ENCODE measurements at places on chromosomes 16 and 17. TPM values are rescaled to one million over a fixed set of nuclear protein-coding genes. Genes with fewer than 3 reads are reported as not detected.
A peak's percentile ranks its signal among the peaks of the same experiment; 100 is the strongest.

DNA sequence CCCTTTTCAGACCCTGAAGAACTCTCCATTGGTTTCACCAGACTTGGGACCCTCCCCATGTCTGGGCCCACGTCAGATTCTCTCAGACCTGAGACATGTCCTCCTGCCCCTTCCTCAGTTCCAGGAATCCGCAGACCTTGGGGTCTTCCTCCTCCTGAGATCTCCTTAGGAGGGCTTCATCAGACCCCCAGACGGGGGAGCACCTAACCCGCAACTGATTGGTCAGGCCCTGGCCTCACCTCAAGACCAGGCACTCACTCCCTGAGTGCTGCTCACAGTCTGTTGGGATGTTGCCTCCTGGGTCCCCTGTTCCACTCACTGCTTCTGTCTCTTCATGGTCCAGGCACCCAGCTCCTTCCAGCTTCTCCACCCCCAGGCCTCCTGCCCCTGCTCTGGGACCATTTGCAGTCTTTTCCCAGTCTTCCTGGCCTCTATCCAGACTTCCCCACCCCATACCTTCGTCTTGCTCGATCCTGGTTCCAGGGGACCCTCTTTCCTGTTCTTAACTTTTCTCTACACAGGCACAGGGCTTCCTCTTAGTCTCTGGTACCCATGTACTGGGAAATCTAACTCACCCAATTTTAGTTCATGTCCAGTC is 1.2 kb downstream of the GID4 start:
- DNase-seq, result no peak

- DNase-seq, result no peak
These were observed 197.7 kb upstream of the NOG start for GRCh38 chr17:56395787-56396186.

DNA sequence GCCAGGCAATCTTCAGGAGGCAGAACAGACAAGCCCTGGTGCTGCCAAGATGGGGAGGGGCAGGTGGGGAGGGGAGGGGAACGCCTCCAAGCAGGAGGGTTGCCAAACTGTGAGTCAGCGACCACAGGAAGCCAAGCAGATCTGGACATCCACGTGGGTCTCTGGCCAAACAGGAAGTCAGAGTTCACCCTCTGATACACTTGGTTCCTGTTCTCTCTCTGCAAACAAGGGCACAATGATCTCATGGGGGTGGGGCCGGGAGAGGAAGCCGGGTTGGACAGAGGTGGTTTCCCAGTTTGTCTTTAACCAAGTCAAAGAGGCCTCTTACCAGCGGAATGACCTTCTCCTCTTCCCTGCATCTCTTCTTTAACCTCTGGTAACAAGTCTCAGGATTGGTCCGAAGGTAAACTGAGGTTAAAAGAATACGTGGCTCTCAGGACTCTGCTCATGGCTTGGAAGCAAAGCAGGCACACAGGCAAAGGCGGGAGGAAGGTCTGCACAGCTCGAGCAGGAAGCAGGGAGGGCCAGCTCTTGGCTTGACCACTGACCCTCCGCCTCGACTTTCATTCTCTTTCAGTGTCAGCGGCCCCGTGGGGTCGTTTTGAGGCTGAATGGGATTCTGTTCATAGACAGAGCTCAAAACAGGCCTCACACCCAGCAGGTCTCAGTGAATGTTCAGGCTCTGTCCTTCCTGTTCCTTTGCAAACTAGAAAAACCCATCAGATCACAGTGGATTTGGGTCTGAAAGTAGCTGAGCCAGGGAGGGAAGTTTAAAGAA is 32.9 kb downstream of the TK2 start:
- peak; percentile 97 for DNase-seq

GRCh38 chr17:81480140-81481072 is 32.2 kb downstream of the ACTG1 start:
- peak; percentile 97 for DNase-seq

DNA sequence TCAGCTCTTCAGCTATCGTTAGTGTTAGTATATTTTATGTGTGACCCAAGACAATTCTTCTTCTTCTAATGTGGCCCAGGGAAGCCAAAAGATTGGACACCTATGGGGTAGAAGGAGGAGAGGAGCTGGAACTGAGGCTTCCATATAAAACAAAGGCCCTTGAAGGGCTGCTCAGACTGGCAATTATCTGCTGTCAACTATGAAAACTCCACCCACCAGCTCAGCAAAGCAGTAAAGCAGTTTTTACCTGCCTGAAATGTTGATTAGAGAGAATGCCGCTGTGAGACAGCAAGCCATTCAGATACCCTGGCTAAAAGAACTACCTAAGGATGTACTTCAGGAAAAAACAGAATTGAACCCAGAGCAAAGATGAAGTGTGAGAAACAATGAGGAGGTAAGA is 45.9 kb upstream of the GNAO1 start:
- no peak for DNase-seq

DNA sequence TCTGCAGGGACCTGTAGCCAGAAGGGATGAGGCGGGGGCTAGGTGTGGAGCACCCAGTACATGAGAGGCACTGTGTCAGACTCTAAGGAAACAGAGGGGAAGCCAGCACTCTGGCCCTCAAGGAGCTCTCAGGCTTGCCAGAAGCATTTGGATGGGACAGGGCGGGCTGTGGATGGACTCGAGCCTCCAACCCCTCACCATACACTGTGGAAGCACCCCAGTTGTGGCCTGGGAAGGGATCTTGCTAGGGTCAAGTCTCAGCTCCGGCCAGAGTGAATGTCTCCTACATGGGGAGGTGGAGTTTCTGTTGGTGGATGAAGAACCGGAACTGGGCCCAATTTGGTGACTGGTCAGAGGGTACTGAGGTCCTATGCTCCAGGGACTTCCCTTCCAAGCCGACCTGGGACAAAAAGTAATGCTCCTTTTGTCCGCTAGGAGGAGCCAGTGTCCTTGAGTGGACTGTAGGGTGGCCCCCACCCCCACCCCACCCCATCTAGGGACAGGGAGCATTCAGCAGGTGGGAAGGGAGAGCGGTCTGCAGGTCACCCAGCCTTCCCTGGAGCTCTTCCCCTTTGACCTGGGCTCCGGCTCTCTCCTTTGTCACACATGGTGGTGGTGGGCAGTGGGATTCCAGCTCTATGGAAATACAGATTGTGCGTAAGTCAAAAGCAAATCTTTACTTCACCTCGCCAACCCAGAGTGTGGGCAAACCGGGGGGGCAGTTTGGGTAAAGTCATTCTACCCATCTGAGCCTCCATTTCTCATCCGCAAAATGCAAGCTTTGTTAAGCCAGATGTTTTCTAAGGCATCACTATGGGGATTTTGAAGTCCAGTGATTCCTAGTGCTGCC is 20.4 kb upstream of the PHB1 start:
- DNase-seq, result peak; percentile 95

GRCh38 chr17:1010086-1010450 is 13.1 kb downstream of the TIMM22 start:
- DNase-seq, result no peak

- DNase-seq, result peak; percentile 73
These were observed 28.3 kb upstream of the IL17C start for GRCh38 chr16:88610080-88610479.

DNA sequence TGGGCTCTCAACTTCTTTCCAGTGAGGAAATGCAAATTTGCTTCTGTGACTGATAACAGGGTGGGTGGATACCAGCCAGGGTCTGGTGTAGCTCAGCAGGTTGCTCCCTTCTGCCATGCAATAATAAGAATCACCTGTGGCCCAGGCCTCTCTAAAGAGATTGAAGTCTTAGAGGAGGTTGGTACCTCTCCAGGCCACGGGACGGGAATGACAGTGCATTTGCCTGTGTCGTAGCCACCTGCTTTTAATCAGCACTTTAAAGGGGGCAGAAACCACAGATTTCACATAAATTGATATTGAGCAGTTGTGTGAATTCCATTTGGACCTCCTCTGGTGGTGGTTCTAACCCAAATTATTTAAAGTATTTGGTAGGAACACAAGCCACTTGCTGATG is 246.9 kb downstream of the PRKCA start:
- no peak for DNase-seq

- DNase-seq, result no peak
These were observed 85.8 kb downstream of the MRC2 start for GRCh38 chr17:62713086-62713881.

GRCh38 chr16:79328402-79329165 is 272.0 kb downstream of the MAF start:
- no peak for DNase-seq

DNA sequence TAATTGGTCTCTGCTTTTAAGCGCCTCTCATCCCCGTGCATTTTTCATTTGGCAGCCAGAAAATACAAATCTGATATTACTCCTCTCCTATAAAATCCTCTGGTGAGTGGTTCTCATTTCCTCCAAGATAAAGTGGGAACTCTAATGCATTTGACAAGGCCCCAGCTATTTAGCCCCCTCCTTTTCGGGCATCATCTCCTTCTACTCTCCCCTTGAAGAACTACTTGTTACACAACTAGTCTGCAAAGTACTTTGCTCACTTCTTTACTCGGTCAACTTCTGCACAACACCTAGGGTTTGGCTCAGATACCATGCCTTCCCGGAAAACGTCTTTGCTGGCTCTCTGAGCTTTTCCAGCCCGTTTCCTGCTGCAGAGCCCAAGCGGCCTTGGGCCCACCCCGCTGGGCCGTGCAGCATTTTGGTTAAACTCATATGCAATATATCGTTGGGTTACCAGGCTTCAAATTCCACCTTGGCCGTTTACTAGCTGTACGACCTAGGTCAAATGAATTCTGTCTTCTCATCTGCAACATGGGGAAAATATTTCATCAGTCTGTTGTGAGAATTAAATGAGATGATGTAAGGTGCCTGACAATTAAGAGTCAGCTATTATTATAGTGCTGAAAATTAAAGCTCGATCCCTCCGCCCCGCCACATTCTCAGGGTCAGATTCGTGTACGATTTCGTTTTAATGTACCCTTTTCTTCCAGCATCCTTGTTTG is 883 bp upstream of the TAF15 start:
- no peak for DNase-seq

- no peak for DNase-seq
These were observed 69.0 kb downstream of the ANKFN1 start for GRCh38 chr17:56222255-56222654.

DNA sequence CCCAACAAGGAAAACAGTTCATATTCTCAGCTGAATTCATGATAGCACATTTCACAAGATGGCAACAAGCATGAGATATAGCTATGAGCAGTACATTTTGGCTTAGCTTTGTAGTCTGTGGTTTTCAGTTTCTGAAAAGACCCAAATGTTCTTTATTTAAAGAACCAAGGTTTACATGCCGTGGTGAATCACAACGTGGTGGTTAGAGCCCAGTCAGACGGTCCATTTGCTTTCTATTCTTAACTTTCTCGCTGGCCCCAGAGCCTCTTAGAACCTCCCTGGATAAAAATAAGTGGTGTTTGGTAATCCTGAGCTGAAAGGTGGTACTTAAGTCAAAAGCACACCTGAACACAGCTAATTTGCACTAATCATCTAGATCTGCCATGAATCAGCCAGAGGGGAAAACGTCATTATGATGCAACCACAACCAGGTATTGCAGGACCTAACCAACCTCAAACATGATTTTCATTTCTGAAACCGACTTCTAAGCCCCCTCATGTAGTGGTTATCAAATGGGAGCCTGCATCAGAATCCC is 18.6 kb upstream of the HAPSTR1 start:
- DNase-seq, result peak; percentile 86

DNA sequence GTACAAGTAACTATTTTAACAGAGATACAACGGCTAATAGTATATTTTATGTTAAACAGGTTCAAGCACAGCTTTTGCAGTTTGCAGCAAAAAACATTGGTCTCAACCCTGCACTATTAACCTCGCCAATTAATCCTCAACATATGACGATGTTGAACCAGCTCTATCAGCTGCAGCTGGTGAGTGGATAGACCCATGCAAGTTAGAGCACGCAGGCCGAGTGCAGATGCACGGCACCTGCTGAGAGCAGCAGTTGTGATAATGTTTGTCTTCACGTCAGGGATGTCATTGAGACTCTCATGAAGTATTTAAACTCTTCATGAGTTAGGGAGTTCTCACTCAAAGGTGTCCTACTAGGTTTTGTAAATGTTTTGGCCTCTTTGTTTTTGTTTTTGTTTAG is 45.6 kb downstream of the TMC6 start:
- DNase-seq, result no peak

GRCh38 chr16:53743149-53743566 is 39.2 kb downstream of the FTO start:
- no peak for DNase-seq

DNA sequence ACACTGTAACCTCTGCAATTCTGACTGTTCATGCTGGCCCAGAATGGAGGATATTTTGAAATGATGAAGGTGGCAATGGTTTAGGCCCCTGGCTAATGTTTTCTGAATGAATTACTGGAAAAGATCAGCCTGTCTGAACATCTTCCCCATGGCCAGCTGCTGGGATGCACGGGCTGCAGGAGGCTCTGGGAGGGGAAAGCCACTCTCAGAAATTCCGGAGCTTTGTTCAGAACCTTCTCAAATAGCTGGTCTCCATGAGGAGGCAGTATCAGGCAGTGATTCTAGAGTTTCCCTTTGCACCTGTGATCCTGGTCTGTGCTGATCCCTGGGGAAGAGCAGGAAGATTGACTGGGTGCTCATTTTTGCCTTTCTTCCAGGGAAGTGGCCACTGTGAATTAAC is 5.0 kb downstream of the SLC6A2 start:
- no peak for DNase-seq

GRCh38 chr17:77409282-77410161 is 268.8 kb downstream of the SEC14L1 start:
- no peak for DNase-seq

DNA sequence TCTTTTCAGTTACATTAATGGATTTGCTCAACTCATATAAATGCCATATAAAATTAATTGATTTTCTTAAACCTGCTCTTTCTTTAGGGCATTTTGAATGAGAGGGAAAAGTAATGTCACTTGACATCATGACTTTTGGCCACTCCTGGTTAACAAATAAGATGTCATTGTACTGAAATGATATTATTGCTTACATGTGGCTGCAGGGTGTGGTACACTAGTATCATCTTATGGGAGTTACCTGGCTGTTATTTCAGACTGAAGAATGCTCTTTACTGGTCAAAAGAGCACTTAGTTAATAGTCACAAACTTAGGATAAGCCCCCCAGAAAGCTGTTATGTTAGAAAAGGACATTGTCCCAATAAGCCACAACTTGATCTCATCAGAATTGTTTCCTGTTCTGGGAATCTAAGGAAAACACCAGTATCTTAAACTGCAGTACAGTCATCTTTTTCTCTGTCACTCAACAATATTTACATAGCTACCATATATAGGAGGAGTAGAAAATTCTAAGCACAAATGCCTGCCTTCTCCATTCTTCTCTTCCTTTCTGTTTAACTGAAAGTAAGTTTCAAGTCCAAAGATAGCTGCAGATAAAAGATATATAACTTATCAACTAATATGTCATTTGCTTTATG is 53.9 kb upstream of the MRC2 start:
- no peak for DNase-seq

- DNase-seq, result no peak
These were observed 59.1 kb downstream of the NTN1 start for GRCh38 chr17:9080296-9080914.

HSDL1 gene
- 18.1 TPM for total RNA-seq

MT1F gene
- total RNA-seq, result 2.1 TPM

NTN1 gene
- 0.29 TPM for total RNA-seq

CANT1 gene
- 49.2 TPM for total RNA-seq

PYDC1 gene
- not detected for total RNA-seq
